Left colon (tissue), 2 donors: ENCODE measurements at places on chromosomes 2 and 18.

DNA sequence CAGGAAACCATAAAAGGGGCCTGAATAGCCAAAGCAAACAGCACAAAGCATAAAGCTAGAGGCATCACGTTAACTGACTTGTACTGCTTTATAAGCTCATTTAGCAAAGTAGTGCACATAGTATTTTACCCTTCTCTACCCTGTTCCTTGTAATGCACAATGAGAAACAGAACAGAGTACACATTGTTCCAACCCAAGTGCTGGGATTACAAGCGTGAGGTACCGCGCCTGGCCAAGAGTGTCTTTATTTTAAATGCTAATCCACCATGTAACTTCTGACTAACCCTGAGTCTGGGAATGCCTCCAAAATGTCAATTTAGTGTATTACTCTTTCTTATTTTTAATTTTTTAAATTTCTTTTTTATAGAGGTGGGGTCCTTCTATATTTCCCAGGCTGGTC, 46.4 kb upstream of the STON1 start:
- DNase-seq: no peak

GRCh38 chr2:159088906-159089305, 120.5 kb downstream of the TANC1 start:
- no peak for DNase-seq

DNA sequence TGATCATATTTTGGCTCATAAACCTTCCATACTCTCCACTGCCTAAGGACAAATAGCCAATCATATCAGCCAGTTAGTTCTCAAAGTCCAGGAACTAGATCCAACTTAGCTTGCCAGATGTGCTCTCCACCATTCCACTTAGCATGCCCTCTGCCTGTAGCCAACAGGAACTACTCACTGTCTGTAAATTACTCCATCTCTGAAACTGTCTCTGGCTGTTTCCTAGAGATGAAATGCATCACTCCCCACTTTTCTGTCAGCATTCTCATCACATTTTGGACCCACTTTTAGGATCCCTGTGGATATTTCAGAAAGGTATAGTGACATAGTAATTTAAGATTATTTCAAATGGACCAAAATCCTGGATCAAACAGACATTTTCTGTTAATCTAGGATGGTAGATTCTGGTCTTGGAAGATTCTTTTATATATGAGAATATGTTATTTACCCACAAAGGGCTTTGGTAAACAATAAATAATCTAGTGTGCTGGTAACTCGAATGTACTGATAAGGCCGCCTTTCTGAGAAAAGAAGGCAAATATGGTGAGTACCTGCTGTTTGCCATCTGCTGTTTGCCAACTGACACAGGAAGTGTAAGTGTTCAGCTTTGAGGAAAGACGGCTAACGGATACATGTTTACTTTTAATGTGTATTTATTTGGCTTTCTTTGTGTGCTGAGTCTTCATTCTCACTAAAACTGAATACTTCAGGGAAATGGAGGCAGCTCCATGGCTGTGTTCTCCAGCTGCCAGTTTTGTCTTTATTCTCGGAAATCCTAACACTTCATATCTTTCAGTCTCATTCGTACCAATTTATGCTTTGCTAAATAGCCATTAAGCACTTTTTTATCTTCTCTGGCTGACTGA, 79.5 kb downstream of the EVA1A start:
- DNase-seq: no peak

DNA sequence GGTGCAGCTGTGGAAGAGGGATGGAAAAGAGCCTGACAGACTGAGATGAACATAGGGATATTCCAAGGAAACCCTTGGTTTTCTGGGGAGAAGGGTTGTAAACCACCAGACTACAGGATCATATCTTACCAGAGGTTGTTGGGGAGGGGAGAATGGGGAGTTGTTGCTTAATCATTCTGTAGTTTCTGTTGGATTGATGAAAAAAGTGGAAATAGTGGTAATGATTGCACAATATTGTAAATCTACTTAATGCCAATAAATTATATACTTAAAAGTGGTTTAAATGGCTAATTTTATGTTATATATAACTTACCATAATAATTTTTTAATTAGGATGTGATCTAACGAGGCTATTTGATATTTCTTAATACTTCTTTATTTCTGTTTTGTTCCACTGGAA, 800.9 kb downstream of the BCL11A start:
- DNase-seq: no peak

DNA sequence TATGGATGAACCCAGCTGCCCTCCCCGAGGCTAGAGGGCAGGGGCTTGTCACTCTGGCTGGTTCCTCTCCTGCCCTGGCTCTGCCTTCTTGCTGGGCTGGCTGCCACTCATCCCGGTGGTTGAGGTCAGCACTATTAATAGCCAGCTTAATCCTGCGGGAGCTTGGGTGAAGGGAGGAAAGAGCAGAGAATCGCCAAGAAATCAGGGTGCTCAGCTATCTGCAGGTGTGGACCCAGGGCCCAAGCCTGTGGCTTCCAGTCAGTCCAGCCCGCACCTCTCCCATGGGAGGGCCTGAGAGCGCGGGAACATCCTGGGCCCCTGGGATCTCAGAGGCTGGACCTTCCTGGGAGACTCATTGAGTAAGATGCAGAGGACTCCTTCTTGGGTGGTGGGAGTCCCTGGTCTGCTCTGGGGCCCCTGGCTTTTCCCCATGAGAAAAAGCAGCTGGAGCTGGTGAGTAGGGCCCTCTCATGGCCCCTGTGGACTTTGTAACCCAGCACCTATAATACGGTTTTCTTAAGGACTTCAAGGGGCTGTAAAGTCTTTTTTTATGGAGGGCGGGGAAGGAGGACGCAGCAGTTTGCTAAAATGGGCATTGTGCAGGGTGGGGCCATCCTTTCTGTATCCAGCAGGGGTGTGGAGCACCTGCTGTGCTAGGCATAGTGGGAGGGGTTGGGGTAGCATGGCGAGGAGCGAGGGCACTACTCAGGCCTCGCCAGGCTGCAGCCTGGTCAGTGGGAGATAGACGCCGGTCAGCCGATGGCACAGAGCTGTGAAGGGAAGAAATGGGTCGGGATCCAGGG, 27.4 kb upstream of the CNNM3 start:
- DNase-seq: peak; percentile 92
